ENCODE measurements at places on chromosomes 7 and 10.

GRCh38 chr7:117010375-117011133 lies 57.3 kb downstream of the ST7 start:
- H3K27me3 ChIP-seq, result no peaks in the 10 kb centered on the region
- no peak for DNase-seq

- H3K36me3 ChIP-seq, result no peaks in the 10 kb centered on the region
- no peak for DNase-seq
- H3K4me1 ChIP-seq, result no peaks in the 10 kb centered on the region
- H3K27me3 ChIP-seq, result no peaks in the 10 kb centered on the region
- H3K27ac ChIP-seq, result no peak overlapping the region
Measured at GRCh38 chr7:92141161-92141560, 6.9 kb upstream of the CYP51A1 start.

- no peaks in the 10 kb centered on the region for H3K27me3 ChIP-seq
- DNase-seq, result no peak
- no peaks in the 10 kb centered on the region for H3K36me3 ChIP-seq
- no peak overlapping the region for H3K27ac ChIP-seq
- H3K4me1 ChIP-seq, result no peaks in the 10 kb centered on the region
Measured at GRCh38 chr10:107371801-107372200, 207.3 kb upstream of the SORCS1 start.

GRCh38 chr10:121296378-121296777 lies 301.9 kb downstream of the FGFR2 start:
- no peak for DNase-seq
- no peak overlapping the region for H3K4me3 ChIP-seq
- peaks cover 10% of the 10 kb centered on the region for H3K4me1 ChIP-seq
- H3K36me3 ChIP-seq, result no peaks in the 10 kb centered on the region
- H3K27ac ChIP-seq, result no peak overlapping the region

GRCh38 chr7:67393903-67394302 lies 397.3 kb downstream of the TYW1 start:
- H3K36me3 ChIP-seq, result no peaks in the 10 kb centered on the region
- DNase-seq, result no peak
- H3K27ac ChIP-seq, result no peak overlapping the region
- H3K4me3 ChIP-seq, result no peak overlapping the region

DNA sequence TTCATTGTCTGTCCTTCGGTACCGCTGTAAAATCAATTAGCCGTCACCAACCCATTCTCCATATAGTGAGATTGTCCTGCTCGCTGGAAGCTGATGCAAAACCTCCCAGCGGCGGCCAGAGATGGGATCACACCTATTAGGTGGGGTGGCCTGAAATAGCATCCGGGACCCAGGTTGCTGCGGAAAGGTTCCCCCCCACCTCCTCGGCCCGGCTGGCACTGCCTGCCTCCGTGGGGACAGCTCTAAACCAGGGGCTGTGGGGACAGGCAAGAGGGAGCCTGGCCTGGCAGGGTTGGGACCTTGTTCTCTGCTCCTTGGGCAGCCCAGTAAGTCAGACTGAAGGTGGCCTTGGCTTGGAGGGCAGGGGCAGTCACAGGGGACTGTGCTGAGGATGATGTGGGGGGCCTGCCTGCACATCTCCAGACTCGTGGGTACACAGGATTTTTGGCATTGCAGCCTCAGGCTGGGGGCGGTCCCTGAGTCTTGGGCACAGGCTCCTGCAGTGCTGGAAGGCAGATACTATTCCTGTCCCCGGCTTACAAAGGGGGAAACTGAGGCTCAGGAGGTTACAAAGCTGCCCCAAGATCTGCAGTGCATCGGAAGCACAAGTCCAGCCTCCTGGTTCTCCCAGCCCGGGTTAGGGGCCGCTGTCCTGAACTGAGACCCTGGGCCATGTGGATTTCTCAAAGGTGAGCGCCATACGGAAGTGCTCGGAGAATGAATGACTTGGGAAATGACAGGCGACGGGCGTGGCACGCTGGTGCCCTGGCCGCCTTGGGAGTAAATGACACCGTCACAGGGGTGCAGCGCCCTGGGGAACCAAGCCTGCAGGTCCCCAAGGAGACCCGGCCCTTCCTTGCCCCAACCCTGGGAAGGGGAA lies 65.6 kb downstream of the UNCX start:
- no peak for DNase-seq

- no peak overlapping the region for H3K4me3 ChIP-seq
- no peaks in the 10 kb centered on the region for H3K27me3 ChIP-seq
- peaks cover 3% of the 10 kb centered on the region for H3K36me3 ChIP-seq
- no peak for DNase-seq
Measured at GRCh38 chr10:20215547-20216152, 399.4 kb downstream of the PLXDC2 start.

DNA sequence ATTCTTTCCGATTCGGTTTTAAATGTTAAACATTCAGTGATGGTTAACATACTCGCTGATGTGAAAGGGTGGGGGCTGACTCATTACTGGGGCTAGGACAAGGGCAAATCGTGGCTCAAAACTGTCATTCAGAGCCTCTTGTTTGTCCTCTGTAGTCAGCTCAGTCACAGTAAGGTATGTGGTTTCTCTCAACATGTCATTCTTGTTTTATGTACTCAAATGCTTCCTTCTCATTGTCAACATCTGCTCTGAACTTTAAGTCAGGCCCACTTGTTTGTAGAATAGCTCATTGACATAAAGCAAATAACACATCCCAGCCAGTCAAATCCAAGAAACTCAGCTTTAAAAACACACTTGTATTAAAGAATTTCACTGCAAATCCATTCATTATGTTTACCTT lies 7.3 kb downstream of the SLC16A9 start:
- no peaks in the 10 kb centered on the region for H3K36me3 ChIP-seq
- DNase-seq, result no peak
- no peak overlapping the region for H3K4me3 ChIP-seq
- H3K27ac ChIP-seq, result no peak overlapping the region

- H3K27me3 ChIP-seq, result no peaks in the 10 kb centered on the region
- H3K4me1 ChIP-seq, result no peaks in the 10 kb centered on the region
- H3K27ac ChIP-seq, result no peak overlapping the region
Measured at GRCh38 chr7:104341546-104341945, 13.1 kb downstream of the LHFPL3 start.

- no peaks in the 10 kb centered on the region for H3K27me3 ChIP-seq
- no peaks in the 10 kb centered on the region for H3K36me3 ChIP-seq
- no peak for DNase-seq
- no peaks in the 10 kb centered on the region for H3K4me1 ChIP-seq
- H3K27ac ChIP-seq, result no peak overlapping the region
Measured at GRCh38 chr7:14258441-14258840, 269.0 kb upstream of the ETV1 start.

- DNase-seq, result no peak
- no peak overlapping the region for H3K4me3 ChIP-seq
- no peak overlapping the region for H3K27ac ChIP-seq
- H3K36me3 ChIP-seq, result no peaks in the 10 kb centered on the region
Measured at GRCh38 chr7:37964196-37964595, 43.8 kb downstream of the EPDR1 start.

DNA sequence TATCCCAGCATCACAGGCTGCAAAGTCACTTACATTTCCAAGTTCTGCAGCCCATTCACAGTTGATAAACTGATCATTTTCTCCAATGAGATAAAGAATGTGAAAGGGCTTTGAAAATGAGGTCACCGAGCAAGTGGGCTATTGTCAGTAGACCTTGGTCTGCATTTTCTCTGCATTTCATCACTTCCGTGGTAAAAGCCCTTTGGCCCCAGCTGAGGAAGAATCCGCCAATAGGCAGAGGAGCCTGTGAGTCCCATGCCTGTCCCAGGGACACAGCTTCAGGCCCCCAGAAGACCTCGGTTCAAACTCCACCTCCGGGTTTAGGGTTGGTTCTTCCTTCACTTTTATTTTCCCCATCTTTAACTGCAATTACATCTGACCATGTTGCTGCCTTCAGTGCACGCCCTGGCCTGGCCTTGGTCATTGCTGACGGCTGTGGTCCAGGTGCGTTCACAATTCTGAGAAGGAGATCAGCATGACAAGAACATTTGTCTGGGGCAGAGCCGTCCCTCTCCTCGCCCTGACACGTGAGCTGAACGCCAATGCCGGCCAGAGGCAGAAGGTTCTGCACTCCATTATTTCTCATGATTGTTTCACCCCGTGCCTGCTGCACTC lies 292.5 kb downstream of the TCERG1L start:
- DNase-seq, result no peak
- no peaks in the 10 kb centered on the region for H3K36me3 ChIP-seq
- no peaks in the 10 kb centered on the region for H3K4me1 ChIP-seq
- H3K27ac ChIP-seq, result no peak overlapping the region
- no peak overlapping the region for H3K4me3 ChIP-seq

GRCh38 chr10:98030093-98030821 lies at the start of gene CRTAC1:
TSS of gene CRTAC1 (minus strand) at chr10:98030621. CDS start at chr10:98030472, 149 bp downstream.
- H3K4me1 ChIP-seq, result no peaks in the 10 kb centered on the region
- H3K27ac ChIP-seq, result no peak within 1 kb of the TSS
- H3K4me3 ChIP-seq, result peak within 1 kb of the TSS; percentile 10
- peaks cover 89% of the 10 kb centered on the region for H3K27me3 ChIP-seq
- peak; percentile 17 for DNase-seq
